ENCODE measurements at places on chromosomes 4 and X.

DNA sequence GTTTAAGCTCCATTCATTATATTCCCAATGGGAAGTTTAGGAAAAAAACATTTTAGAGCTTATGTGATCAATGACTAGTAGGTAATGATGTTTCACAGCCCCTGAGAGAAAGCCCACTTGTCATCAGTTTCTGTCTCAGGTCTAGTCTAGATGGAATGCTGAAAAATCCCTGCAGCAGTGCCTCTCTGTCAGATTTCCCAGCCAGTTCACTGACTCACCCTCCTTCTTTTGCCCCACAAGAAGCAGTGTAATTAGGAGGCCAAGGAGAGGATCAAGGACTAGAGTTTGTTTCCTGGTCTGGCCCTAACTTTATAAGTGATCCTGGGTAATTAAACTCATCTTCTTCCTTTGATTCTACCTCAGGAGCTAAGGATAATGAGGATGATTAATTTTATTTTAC, 118.7 kb upstream of the ANXA3 start:
- no peak for DNase-seq

- no peak for DNase-seq
Measured at GRCh38 chr4:143083756-143084472, 100.8 kb upstream of the USP38 start.

DNA sequence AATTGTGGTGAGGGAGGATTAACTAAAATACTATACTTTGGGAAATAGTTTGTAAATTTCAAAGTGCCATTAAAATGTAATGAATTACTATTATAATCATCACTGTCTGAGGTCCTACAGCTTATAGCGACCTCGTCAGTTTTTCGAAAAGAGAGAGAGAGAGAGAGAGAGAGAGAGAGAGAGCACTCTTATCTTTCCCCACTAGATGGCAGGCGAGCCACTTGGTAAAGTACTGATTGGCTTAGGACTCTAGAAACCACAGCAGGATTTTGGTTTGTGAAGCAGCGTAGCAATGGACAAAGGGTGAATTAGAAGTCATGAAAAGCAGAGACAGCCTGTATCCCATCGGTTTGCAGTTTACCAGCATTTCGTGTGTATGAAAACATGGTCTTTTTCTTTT, 52.5 kb downstream of the LINC00632 start:
- DNase-seq = peak; percentile 24

DNA sequence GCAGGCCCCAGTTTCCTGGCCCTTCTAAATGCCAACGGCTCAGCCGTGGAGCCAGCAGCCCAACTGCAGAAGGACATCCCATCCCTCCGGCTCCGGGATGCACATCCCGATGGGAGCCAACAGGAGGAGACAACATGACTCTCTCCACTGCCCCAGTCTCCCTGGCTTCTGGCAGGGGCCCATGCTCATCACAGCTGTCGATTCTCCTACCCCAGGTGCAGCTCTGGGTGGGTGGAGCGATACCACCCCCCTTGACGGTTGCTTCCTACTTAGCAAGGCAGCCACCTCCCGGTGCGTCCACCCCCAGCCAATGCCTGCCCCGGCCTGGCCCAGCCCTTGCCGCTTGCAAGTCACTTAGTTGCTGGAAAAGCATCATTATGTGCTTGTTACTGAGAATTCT, 19.5 kb downstream of the ZNF275 start:
- DNase-seq = no peak

DNA sequence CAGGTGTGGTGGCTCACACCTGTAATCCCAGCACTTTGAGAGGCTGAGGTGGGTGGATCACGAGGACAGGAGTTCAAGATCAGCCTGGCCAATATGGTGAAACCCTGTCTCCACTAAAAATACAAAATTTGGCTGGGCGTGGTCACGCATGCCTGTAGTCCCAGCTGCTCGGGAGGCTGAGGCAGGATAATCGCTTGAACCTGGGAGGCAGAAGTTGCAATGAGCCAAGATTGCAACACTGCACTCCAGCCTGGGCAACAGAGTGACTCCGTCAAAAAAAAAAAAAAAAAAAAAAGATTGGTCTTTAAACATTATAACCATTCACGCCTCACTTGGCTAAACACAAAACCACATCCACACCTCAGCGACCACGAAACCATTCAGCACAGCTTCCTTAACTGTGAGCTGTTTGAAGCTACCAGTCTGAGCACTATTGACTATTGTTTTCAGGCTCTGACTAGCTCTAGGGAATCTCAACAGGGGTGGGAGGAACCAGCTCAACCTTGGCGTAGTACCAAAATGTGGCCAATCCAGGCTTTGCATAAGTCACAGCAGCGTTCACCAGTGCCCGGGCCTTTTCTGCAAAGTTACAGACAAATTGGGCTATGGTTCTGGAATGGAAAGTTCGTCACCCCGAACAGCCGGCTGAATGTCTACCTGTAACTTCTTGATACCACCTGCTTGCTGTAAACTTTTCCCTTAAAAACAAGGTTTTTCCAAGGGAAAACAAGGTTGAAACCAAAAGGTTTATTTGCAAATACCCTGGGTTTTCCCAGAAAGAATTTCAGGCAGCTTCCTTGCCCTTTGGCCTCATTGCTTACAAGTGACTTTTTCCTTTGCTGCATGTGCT, 73.6 kb upstream of the DHX15 start:
- peak; percentile 16 for DNase-seq

DNA sequence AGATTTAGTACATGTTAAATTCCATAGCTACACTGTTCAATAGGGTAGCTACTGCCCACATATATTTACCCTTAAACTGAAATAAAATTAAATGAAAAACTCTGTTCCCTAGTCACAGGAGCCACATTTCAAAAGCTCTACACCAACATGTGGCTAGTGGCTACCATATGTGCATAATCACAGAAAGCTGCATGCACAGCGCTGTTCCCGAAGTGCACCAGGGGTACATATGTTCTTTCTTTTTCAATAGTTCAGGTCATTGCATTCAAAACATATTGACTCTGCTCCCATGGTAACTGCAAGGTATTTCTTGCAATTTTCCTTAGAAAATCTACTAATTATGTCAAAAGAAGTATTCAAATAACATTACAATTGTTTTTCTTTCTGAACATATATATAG, 591.2 kb downstream of the PDHA2 start:
- no peak for DNase-seq

GRCh38 chr4:124177647-124178425, 534.7 kb downstream of the ANKRD50 start:
- no peak for DNase-seq

- DNase-seq = no peak
Measured at GRCh38 chr4:168291242-168291641, 27.3 kb downstream of the DDX60 start.

GRCh38 chr4:38698176-38698575, 34.2 kb downstream of the KLF3 start:
- DNase-seq = no peak

GRCh38 chr4:18961879-18962278, 940.3 kb upstream of the LCORL start:
- no peak for DNase-seq

GRCh38 chrX:155027509-155028066, 944 bp downstream of the FUNDC2 start:
- peak; percentile 86 for DNase-seq

GRCh38 chr4:93730760-93731159, 97.8 kb upstream of the ATOH1 start:
- DNase-seq = no peak

DNA sequence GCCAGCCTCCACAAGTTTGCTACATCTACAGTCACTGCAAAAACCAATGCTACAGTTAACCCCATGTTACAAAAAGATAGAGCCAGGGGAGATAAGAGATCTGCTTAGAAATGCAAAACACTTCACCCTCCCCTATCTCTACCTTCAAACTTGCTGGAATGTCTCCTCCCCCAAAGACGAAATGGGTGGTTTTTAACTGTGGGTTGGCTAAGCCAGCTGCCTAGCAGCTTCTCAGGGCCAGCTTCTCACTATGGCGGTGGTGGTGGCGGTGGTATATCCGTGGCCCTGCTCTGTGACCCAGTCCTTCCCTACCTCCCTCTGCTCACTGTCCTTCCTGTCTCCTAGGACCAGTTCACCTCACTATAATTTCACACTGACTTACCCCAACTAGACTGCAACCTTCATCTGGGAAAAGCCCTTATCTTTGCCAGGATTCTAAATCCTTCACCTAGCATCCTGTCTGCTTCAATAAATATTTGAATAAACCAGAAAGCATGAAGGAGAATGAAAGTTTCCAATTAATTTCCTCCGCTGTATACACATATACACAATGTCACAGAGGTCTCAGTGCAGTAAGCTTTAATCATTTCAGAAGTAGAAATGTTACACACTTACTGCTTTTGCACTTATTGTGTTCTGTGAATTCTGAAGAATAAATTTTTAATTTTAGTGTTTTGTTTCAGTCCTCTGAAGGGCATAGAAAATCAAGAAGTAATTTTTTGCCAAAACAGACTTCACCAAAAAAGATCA, 46.3 kb downstream of the SH3KBP1 start:
- DNase-seq = no peak

GRCh38 chr4:120754590-120754989, 167.9 kb downstream of the PRDM5 start:
- no peak for DNase-seq

DNA sequence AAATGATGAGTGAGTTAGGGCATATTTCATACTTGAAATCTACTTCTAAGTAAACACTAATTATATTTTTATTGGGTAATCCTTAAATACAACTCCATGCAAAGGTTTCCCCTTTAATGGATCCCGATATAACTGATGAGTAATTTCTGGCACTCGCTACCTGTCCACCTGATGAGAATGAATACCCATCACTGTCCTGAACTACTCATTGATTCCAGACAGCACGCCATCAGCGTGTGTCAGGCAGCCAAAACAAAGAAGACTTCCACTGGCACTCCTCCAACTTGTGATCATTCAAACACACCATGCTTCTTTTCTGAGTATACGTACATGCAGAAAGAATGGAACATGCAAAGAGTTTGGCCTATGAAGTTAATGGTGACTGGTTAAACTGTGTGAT, 69.4 kb downstream of the HCCS start:
- peak; percentile 56 for DNase-seq

GRCh38 chr4:12293906-12294525, 865.3 kb upstream of the HS3ST1 start:
- DNase-seq = no peak

- no peak for DNase-seq
Measured at GRCh38 chr4:82499738-82500434, 61.9 kb downstream of the TMEM150C start.

- DNase-seq = peak; percentile 98
Measured at GRCh38 chr4:124427095-124427767, 285.3 kb downstream of the ANKRD50 start.
